DMS 273 treated with DMSO at 0.1 percent for 48 hours (cell line): ENCODE measurements at places on chromosomes 16 and 17.

DNA sequence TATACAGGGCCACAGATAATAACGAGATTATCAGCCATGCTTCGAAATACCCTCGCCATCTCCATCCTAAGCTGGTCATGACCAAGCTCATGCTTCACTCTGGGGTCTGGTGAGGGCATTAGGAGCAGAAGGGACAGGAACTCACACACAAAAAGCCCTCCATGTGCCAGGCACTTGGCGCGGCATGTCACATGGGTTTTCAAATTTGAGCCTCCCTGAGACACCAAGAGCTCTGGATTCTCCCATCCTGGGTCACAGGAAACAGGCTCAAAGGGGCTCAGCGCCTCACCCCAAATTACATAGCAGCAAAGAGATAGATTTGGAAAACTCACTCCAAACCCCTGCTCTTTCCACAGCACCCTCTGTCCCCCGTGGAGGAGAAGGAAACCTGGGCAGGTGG lies 239.5 kb downstream of the GSG1L start:
- no peak for DNase-seq

- DNase-seq: no peak
Measured at GRCh38 chr17:28949185-28950016, 1.9 kb downstream of the PHF12 start.

GRCh38 chr17:16106161-16106891 lies 106.7 kb downstream of the TTC19 start:
- DNase-seq: no peak

DNA sequence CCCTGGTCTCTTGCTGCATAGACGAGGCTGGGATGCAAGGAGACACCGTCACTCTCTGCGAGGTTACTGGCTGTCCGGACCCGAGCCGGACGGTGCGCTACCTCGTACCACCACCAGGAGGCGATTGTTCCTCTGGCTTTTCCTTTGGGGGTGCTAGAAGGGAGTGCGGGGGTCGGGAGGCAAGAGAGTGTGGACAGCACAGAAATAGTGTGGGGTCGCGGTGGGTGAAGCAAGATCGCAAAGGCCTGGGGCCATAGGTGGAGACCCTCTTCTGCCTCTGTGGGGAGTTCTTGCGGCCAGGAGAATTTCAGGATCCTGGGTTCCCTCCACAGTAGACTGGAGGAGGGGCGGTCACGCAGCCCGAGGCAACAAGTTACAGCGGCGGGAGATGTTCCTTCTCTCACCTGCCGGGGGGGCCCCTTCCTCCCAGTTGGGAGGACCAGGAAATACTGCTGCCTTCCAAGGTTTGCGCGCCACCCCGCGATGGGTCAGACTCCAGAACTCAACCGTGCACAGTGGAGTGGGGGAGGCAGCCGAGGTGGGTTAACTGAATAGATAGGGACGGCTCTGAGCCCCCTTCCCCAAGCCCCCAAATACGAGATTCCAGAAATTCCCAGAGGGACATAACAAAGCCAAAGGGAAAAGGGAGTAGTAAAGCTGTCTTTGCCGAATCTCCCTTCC lies 6.9 kb downstream of the PHOSPHO1 start:
- DNase-seq: no peak

- DNase-seq: no peak
Measured at GRCh38 chr17:70121126-70121525, 46.1 kb downstream of the KCNJ16 start.
